ENCODE measurements at places on chromosomes 3 and 15. TPM values are rescaled to one million over a fixed set of nuclear protein-coding genes. Genes with fewer than 3 reads are reported as not detected.

DNA sequence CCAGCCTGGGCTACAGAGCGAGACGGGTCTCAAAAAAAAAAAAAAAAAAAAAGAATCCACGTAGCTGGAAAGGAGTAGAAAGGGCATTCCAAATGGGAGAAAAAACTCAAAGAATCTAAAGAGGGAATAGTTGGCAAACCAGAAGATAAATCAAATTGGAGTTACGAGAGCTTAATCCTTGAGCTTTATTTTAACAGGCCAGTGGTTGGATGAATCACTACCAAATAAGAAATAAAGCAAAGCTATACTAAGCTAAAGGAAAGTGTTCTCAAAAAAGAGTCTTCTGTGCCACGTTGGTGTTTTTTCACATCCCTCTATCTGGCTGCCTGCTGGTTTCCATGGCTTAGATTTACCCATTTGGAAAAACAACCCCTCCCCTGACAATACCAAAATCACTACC is 14.0 kb downstream of the VGLL4 start:
- DNase-seq: no peak

DNA sequence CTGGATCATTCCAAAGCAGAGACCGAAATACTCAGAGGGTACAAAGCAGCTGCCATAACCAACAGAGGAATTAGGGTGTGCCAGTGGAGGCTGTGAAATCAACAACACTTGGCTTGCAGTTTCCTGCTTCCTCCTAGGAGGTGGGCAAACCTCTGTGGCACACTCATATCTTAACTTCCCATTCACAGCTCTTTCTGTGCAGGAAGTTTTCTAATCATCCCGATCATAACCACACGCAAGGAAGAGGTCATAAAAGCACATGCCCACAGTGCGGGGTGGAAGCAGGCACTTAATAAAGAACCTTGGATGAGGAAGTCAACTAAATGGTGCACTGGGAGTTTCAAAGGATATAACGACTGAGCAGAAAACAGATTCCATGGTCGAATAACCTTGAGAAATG is 5.1 kb downstream of the SCAMP2 start:
- DNase-seq: no peak

DNA sequence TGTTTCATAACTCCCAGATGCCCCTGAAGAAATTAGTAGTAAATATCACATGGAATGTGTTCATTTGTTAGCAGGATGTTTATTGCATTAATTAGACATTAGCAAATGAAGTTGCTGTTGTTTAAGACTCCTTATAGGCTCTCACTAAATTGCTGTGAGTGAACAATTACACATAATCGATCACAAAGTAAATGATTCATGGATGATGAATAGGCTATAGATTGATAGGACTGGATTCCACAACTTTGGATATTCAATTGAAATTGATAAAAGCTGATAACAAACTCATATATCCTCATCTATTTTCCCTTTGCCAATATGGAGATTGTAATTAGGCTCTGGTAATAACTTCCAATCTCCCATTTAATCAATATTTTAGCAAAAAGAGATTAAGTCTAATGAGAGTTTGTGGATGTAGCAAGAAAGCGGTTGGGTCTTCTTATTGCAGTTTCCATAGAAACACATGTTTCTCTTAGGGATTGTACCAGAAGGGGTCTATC is 555.5 kb downstream of the ROBO2 start:
- no peak for DNase-seq

GRCh38 chr3:126329927-126330725 is 27.1 kb downstream of the KLF15 start:
- DNase-seq: no peak

- no peak for DNase-seq
Measured at GRCh38 chr3:66419036-66419435, 81.8 kb downstream of the LRIG1 start.

DNA sequence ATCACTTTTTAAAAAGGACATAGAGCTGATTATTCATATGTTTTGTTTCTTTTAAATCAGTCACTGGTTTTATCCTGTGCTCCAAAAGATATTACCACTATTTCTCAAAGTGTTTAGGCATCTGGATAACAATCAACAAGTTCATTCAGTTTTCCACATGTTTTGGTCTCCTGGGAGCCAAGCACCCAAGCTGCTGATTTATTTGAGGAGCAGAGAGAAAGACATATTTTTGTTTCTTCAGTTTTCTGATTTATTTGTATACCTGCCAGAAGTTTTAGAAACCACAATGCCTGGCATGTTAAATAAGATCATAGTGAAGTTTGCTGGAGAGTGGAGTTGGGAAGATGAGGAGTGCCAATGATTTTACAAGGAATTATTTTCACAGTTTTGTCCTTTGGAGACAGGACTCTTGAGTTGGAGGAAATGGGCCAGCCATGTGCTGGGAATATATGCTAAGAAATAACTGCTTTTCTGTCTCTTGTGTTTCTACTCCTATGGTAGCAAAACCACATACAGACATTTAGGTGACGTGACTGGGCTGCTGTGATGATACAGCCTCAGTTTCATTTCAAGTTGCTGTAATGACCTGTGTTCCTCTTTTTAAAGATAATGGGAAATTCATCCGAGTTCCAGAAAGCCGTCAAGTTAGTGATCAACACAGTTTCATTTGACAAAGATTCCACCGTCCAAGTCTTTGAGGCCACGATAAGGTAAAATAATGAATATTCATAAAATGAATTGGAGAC is 11.7 kb downstream of the EDEM1 start:
- no peak for DNase-seq

DNA sequence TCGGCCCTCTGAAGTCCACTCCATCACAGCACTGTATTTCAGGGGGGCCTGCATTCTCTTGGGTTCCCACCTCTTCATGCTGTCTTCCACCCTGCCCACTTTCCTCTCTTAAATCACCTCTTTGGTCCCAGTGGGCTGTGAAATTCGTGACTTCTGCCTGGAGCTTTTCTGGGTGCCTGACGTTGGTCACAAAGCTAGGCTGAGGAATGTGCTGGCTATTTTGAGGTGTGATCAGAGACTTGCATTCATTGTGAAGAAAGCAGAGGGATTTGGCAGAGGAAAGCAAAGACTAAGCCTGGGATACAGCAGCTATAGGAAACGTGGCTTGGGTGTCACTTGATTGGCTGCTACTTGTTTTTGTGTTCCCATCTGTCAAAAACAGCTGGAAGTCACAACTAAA is 202.5 kb downstream of the SATB1 start:
- no peak for DNase-seq

GRCh38 chr3:158053386-158053785 is 52.8 kb downstream of the SHOX2 start:
- DNase-seq: no peak

MCF2L2 gene
- 0.09 TPM for total RNA-seq

SI gene
- total RNA-seq: not detected

WDR93 gene
- not detected for total RNA-seq

GNAT1 gene
- not detected for total RNA-seq

All from Daoy (cell line).